ENCODE measurements at places on chromosomes 2 and 18.

- DNase-seq, result no peak
Observed at GRCh38 chr18:6270771-6271216, 143.9 kb downstream of the L3MBTL4 start.

- no peak for DNase-seq
Observed at GRCh38 chr2:234753701-234754100, 198.1 kb upstream of the SH3BP4 start.

- DNase-seq, result no peak
Observed at GRCh38 chr2:59236723-59237122, 995.6 kb upstream of the FANCL start.

DNA sequence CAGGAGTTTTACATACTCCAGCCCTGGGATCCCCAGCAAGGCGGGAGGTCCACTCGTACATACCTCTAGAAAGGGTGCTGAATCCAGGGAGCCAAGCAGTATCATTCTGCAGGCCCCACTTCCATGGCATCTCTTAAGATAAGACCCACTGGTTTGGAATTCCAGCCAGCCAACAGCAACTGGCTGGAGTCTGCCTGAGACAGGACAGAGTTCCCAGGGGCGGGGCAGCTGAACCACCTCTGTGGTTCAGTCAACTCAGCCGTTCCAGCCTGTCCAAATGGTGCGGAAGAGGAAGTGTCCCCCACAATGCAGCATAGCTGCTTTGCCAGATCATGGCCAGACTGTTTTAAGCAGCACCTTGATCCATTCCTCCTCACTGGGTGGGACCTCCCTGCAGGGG lies 33.2 kb downstream of the ZNF892 start:
- DNase-seq, result no peak

- DNase-seq, result no peak
Observed at GRCh38 chr18:77267969-77268368, 18.3 kb downstream of the GALR1 start.

GRCh38 chr2:45173513-45173912 lies 164.3 kb upstream of the SIX2 start:
- DNase-seq, result no peak

- DNase-seq, result no peak
Observed at GRCh38 chr2:152234277-152234676, 58.7 kb upstream of the STAM2 start.

DNA sequence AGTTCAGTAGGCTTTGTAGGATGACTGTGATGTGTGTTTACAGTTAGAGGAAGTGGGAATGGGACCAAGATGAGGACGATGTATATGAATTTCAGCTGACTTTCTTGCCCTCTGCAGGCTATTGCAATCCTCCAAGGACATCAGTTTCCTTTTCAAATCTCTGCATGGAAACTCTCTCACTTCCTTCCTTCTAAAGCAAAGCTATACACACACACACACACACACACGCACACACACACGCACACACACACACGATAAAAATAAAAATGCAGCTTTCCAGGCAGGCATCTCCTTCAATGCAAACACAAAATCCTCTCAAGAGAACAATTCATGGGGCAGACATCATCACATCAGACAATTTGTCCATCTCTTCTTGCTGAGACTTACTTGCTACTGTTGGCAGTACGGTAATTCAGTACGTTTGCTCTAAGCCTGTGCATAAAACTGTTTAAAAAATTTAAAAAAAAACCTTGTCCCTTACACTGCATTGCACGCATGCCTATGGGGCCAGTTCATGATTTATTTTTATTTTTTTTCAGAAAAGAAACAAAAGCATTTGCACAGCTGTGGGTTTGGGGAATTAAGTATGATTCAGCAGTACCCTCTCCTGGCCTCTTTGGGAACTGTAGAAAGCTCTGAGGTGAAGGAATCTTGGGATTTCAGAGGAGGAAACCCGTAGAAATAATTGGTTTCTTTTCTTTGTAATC lies 27.1 kb upstream of the ICOS start:
- DNase-seq, result no peak

GRCh38 chr2:233331536-233331935 lies 22.8 kb upstream of the DGKD start:
- DNase-seq, result no peak

DNA sequence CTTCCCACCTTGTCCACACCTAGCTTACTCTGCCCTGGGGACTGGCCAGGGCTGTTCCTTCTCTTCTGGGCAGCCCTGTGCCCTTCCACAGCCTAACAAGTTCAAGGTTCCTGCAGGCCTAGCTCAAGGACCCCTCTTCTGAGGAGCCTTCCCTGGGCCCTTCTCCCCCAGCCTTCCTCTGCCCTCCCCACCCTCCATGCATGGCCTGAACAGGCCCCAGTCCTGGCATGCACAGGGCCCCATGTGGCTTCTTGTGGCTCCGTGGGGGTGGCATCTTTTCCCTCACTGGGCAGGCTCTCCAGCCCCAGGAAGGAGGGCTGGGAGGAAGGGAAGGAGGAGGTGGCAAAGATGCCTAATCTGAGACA lies 162.9 kb downstream of the CELF4 start:
- no peak for DNase-seq

- DNase-seq, result no peak
Observed at GRCh38 chr18:26429535-26430226, 118.7 kb downstream of the KCTD1 start.

GRCh38 chr2:220880623-220881596 lies 691.2 kb downstream of the EPHA4 start:
- DNase-seq, result no peak

GRCh38 chr2:157875641-157876065 lies 477 bp downstream of the ACVR1 start:
- no peak for DNase-seq

DNA sequence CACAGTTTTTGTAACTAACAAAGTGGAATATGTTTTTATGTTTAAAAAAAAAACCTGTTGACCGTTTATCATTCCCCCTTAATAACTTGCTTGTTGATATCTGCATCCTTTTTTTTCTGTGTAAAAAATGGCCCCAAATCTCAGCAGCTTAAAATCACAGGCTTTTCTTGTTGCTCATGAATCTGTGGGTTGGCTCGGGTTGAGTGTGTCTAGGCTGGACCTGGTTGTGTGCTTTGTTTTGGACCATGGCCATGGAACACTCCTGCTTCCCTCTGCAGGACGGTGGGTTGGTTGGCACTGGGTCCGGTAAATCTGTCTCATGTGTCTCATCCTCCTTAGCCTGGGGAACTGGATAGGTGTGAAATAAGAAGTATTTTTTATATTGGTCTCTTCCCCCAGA lies 139.0 kb upstream of the LINC00305 start:
- no peak for DNase-seq

DNA sequence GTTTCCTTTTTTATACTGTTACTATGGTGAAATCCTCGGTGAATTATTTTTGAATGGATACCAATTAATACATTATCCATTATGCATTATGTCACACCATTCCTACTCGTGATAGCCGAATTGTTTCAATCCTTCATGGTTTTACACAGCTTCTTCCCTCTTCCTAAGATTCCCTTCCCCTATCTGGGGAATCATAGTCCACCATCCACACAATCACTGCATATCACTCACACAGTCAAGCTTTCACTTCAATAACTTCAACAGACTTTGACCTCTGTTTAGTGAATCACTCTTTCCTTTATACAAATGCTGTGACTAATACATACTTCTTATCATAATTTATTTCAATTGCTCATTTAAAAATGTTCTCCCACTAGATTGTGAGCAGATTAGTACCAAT lies 1108.1 kb upstream of the LRRTM1 start:
- DNase-seq, result no peak

Data from NCI-H1930 (cell line).